ENCODE measurements at places on chromosomes 6 and 20. TPM values are rescaled to one million over a fixed set of nuclear protein-coding genes. Genes with fewer than 3 reads are reported as not detected.

- no peaks in the 10 kb centered on the region for H3K4me1 ChIP-seq
- H3K4me3 ChIP-seq = no peak overlapping the region
- no peaks in the 10 kb centered on the region for H3K36me3 ChIP-seq
Observed at GRCh38 chr20:40422656-40423055, 266.4 kb downstream of the MAFB start.

DNA sequence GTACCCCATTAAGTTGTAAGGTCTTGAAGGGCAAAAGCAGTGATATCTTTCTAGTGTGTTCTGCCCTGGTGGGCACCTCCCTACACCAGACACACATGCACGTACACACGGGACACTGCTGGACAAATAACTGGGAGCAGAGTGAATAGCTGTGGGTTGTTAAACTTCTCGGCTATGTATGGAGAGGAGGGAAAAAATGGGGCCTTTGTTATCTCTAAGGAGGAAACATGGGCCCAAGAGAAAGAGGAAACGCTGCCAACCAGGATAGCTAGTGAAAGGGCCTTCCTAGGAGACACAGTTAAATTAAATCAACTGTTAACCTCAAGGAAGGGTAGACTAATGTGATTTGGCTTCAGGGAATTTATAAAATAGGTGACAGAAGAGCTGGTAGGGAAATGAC lies 169.7 kb downstream of the MYLK4 start:
- H3K36me3 ChIP-seq = no peaks in the 10 kb centered on the region
- H3K4me3 ChIP-seq = no peak overlapping the region
- no peak overlapping the region for H3K27ac ChIP-seq
- peaks cover 34% of the 10 kb centered on the region for H3K27me3 ChIP-seq
- DNase-seq = no peak

- H3K27me3 ChIP-seq = peaks cover 3% of the 10 kb centered on the region
- H3K4me1 ChIP-seq = peaks cover 5% of the 10 kb centered on the region
- H3K4me3 ChIP-seq = no peak overlapping the region
- DNase-seq = no peak
- H3K27ac ChIP-seq = no peak overlapping the region
Observed at GRCh38 chr20:8389381-8390036, 257.4 kb downstream of the PLCB1 start.

The CD93 gene
- 0.04 TPM for total RNA-seq

DNA sequence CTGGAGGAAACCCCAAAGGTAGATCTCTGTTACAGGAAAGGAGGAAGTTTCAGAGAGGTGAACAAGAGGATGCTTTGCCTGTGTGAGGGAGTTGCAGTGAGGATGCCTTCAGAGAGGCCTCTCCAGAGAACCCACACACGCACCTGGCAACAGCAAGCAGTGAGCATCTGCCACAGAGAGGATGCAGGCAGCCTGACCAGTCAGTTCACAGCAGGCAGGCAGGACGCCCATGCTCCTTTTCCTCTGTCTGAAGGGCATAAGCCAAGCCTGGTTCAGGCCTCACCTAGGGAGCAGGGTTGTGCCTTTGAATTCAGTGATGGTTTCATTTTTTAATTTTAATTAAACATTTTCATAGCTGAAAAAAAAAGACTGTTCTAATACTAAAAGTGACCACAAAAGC lies 346.0 kb upstream of the MARCKS start:
- no peaks in the 10 kb centered on the region for H3K4me1 ChIP-seq
- H3K36me3 ChIP-seq = no peaks in the 10 kb centered on the region
- no peak overlapping the region for H3K4me3 ChIP-seq
- peaks cover 4% of the 10 kb centered on the region for H3K27me3 ChIP-seq
- no peak overlapping the region for H3K27ac ChIP-seq

The FAM135A gene
- 7.3 TPM for total RNA-seq

- H3K27me3 ChIP-seq = no peaks in the 10 kb centered on the region
- no peak overlapping the region for H3K4me3 ChIP-seq
- H3K36me3 ChIP-seq = no peaks in the 10 kb centered on the region
- DNase-seq = no peak
- no peak overlapping the region for H3K27ac ChIP-seq
- H3K4me1 ChIP-seq = no peaks in the 10 kb centered on the region
Observed at GRCh38 chr6:34102099-34102656, 43.7 kb downstream of the GRM4 start.

The GRM1 gene
- not detected for total RNA-seq

- peak; percentile 42 for DNase-seq
- no peak overlapping the region for H3K27ac ChIP-seq
- H3K4me1 ChIP-seq = peaks cover 11% of the 10 kb centered on the region
- no peaks in the 10 kb centered on the region for H3K27me3 ChIP-seq
- H3K4me3 ChIP-seq = no peak overlapping the region
Observed at GRCh38 chr20:38790200-38791053, 15.1 kb upstream of the PPP1R16B start.

The C20orf204 gene
- 2.1 TPM for total RNA-seq

DNA sequence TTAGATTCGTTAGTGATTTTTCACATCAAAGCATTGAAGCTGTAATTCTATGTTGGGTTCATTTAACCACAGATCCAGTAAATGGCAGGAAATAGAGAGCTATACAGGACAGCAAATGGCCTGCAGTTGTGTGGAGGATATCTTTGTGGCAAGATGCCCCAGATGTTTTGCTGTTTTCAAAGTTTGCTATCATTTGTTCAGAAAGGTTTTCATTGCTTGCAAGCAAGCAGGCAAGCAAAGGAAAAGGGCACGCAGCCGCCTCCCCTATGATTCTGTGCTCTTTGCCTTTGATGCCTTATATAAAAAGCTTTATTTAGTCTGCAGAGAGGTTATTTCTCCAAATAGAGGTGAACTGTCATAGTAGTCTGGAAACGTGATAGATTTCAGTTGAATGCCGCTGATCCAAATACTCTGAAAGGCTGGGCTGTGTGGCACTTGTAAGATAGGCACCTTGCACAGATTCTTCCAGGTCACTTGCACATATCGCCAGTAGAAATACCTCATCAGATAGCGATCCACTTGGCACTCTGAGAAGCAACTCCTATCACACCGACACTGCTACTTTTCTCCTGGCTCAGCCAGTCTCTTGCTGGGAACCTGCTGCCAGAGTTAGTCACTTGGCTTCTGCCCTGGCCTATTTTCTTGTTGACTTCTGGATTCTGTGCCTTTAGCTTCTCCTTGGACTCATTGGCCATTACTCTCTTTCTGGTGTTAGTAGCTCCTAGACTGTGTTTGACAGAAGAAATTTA lies 66.4 kb downstream of the UTRN start:
- H3K36me3 ChIP-seq = peaks cover 23% of the 10 kb centered on the region
- H3K27ac ChIP-seq = peak overlapping the region; percentile 94
- peaks cover 83% of the 10 kb centered on the region for H3K4me1 ChIP-seq
- DNase-seq = no peak
- H3K4me3 ChIP-seq = peak overlapping the region; percentile 71

- H3K4me1 ChIP-seq = peaks cover 3% of the 10 kb centered on the region
- peaks cover 22% of the 10 kb centered on the region for H3K36me3 ChIP-seq
- DNase-seq = no peak
- H3K27ac ChIP-seq = no peak overlapping the region
- H3K4me3 ChIP-seq = no peak overlapping the region
Observed at GRCh38 chr6:116586738-116587137, 15.4 kb downstream of the RWDD1 start.

The SYTL3 gene
- 97.8 TPM for total RNA-seq

- no peak for DNase-seq
- H3K36me3 ChIP-seq = peaks cover 6% of the 10 kb centered on the region
- no peak overlapping the region for H3K4me3 ChIP-seq
- no peaks in the 10 kb centered on the region for H3K4me1 ChIP-seq
Observed at GRCh38 chr6:162478192-162478671, 249.3 kb downstream of the PRKN start.

GRCh38 chr6:139625998-139626975 lies 251.8 kb upstream of the CITED2 start:
- no peak overlapping the region for H3K4me3 ChIP-seq
- H3K36me3 ChIP-seq = no peaks in the 10 kb centered on the region
- no peak for DNase-seq
- H3K27me3 ChIP-seq = peaks cover 14% of the 10 kb centered on the region
- no peak overlapping the region for H3K27ac ChIP-seq

- no peak for DNase-seq
- H3K27ac ChIP-seq = no peak overlapping the region
- H3K27me3 ChIP-seq = no peaks in the 10 kb centered on the region
- no peaks in the 10 kb centered on the region for H3K36me3 ChIP-seq
- H3K4me1 ChIP-seq = peaks cover 30% of the 10 kb centered on the region
- no peak overlapping the region for H3K4me3 ChIP-seq
Observed at GRCh38 chr6:25312703-25313102, 33.5 kb downstream of the CARMIL1 start.
